ENCODE measurements at places on chromosomes 16 and 17.

GRCh38 chr16:19130852-19131824 is 17.4 kb downstream of the ITPRIPL2 start:
- peak; percentile 46 for DNase-seq

DNA sequence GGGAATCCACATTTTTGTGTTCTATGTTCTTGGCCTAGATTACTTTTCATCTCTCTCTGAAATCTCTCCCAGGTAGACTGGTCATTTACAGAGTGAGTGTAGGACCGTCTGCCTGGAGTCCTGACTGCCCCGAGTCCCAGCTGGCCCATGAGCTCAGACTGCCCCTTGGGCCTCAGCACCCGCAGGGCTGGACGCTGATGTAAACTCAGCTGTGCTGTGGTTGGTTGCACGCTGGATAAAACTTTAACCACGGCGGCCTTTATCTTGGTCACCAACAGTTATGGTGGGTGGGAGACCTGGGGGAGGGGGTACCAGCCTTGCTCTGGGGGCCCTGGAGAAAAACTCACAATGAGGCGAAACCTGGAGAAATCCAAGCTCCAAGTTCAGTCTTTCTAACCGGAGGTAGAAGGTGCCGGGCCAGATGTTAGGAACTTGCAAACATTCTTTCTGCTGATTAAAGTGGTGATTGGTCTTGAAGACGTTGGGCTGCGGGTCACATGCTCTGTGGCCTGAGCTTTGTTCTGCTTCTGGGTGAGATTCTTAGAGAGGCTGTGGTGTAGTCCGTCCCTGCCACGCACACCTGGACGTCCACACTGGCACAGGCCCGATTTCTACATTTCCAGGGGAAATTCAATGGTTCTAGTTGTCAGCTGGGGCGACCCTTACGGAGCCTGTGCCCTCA is 6.9 kb downstream of the METRNL start:
- no peak for DNase-seq

DNA sequence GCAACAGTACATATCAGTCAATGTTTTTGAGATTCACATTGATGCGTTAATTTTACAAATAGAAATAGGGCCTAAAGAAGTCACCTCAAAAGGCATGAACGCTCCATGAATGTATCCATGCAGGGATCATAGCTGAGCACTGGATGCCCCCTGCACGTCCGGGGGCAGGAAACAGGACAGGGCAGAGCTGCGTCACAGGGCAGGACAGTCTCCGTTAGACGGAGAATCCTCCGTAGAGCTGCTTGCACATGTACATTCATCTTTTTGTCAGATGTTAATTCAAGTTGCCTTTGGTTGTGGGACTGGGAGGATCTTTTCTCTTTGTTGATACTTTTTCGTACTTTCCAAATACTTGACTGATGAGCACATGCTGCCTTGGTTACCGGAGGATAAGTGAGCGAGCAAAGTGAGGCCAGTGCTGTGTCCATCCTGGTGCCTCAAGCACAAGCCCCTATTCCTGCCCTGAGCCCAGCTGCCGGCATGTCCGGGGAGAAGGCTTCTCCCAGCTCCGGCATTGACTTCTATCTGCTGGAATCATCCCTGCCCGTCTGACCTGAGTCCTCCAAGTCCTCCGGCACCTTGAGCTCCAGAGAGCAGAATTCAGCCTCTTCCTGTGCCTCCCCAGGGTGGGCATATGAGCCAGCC is 15.0 kb downstream of the GAA start:
- DNase-seq, result no peak

DNA sequence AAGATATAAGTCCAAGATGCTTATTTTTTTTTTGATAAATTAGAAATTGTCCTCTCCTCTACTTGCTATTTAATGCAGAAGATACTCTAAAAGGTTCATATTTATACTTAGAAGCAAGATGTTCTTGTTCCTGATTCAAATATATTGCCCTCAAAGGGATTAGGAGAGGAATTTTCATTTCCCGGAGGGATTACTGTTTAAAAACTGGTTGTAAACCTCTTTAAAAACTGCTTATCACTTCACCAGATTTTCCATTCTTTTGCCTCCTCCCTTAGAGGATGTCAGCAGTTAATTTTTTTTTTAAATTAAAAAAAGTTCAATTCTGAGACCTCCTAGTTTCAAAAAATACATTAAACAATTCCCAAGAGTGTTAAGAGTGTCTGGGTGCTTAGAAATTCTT is 2.8 kb downstream of the TENT4B start:
- no peak for DNase-seq

- DNase-seq, result no peak
These were observed 107.8 kb downstream of the CLEC16A start for GRCh38 chr16:11051879-11052808.

DNA sequence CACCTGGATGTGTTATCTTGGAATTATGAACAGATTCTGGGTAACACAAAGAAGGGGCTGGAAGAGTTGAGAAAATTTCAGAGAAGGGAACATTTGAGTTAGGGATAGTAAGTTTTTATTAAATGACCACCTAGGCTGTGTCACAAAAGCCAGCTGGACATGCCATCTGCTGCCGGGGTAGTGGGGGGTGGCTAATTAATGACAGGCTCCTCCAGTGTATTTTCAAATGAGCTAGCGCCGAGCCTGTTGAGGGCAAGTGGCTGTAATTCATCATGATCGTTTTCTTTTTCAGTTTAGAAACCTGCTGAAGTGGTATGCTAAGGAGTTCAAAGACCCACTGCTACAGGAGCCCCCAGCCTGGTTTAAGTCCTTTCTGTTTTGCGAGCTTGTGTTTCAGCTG is 6.2 kb downstream of the TMEM97 start:
- no peak for DNase-seq

- no peak for DNase-seq
These were observed 7.4 kb downstream of the GLIS2 start for GRCh38 chr16:4323071-4323844.

- no peak for DNase-seq
These were observed 8.6 kb downstream of the RIPOR1 start for GRCh38 chr16:67537270-67537635.

DNA sequence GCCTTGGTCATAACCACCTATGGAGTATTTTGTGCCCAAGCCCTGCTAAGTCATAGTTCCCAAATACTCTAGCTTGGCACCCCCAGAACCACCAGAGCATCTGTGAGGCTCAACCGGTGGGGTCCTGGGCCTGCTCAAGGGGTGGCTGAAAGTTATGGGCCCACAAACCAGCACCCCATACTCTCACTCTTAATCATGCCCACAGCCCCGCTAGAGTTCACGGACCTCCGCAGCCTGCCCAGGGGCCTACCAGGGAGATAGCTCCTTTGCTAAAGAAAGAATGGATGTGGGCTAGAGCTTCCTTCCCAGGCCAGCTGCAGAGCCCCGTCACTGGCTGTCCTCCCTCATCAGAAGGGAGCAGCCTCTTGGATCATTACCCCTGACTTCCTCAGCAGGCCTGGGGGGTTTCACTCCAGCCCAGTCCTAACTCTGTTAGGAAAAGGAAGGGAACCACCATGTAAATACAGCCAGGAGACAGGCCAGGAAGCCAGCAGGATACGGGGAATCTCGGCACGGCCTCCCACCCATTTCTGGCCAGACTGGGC is 1.4 kb downstream of the GIT1 start:
- DNase-seq, result no peak

DNA sequence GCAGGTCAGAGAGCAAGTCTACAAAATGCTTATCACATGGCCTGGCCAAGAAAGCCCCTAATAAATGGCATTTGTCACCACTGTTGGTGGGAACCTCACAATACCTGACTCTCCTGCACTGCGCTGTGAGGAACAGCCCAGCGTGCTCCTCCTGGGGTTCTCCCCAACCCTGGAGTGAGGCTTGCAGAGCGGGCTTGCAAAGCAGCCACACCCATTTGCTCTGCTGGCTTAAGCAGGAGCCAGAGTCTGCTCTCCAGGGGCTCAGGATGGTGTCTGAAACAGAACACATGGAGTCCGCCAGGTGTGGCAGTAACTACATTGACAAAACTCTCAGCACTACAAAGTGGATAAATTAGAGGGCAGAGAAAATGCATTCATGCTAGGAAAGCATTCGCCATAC is 331.0 kb upstream of the CCL2 start:
- DNase-seq, result no peak

- no peak for DNase-seq
These were observed 98.3 kb downstream of the ABCC1 start for GRCh38 chr16:16047761-16048160.

GRCh38 chr17:77423589-77424451 is 283.1 kb downstream of the SEC14L1 start:
- DNase-seq, result peak; percentile 92

- DNase-seq, result no peak
These were observed at the start of gene CCDC182 for GRCh38 chr17:57745242-57745641. TSS of gene CCDC182 (minus strand) at chr17:57745299. CDS start at chr17:57745272, 27 bp downstream.

- no peak for DNase-seq
These were observed 50.4 kb upstream of the HAS3 start for GRCh38 chr16:69055008-69055407.

DNA sequence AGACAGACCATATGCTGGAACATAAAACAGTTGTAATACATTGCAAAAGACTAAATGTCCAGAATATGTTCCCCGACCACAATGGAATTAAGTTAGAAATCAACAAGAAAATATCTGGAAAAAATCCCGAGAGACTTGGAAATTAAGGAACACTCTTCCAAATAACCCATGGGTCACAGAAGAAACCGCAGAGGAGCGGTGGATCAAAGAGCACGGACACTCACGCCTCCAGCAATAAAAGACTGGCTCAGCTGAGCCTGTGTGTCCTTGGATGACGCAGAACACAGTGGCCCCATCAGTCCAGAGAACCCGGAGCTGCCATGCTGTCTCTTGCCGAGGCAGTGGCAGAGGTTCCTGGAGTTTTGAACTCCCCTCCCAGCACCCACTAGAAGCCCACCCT is 30.9 kb upstream of the FOXF1 start:
- peak; percentile 56 for DNase-seq

DNA sequence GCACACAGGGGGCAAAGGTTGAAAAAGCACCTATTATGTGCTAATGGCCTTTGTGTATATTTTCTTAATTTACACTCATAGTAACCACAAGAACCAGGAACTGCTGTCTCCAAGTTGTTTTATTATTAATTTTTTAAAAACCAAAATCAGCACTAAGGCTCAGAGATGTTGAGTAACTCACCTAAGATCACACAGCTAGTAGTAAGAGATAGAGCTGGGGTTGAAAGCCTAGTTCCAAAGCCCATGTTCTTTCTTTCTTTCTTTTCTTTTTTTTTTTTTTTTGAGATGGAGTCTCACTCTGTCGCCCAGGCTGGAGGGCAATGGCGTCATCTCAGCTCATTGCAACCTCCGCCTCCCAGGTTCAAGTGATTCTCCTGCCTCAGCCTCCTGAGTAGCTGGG is 75.3 kb downstream of the SDK2 start:
- no peak for DNase-seq

- no peak for DNase-seq
These were observed 3.7 kb downstream of the CD300C start for GRCh38 chr17:74542166-74542565.

GRCh38 chr17:8359769-8360168 is 16.7 kb downstream of the KRABD2 start:
- DNase-seq, result peak; percentile 68

All from BJ (cell line).